ENCODE measurements at places on chromosomes 6 and 20.

- no peak for DNase-seq
Observed at GRCh38 chr6:63805808-63806572, 170.4 kb downstream of the PHF3 start.

- no peak for DNase-seq
Observed at GRCh38 chr6:149919834-149920225, 3.1 kb downstream of the RAET1G start.

DNA sequence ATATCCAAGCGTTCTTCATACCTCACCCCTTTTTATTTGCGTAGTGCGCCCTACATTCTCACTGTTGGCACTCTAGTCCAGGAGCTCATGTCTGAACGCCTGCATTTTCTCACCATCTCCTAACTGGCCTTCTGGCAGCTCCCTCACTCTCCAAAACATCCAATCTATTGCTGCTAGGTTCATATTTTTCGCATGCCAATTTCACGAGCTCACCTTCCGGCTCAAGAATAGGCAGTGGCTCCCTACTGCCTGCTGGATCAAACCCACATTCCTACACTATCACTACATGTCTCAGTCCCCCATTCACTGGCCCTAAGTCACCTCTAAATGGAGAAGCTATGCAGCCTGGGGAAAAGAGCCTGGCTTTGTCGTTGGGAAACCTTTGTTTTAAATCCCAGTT lies 115.0 kb downstream of the IPCEF1 start:
- no peak for DNase-seq

- DNase-seq, result no peak
Observed at GRCh38 chr6:168121303-168121665, 42.3 kb upstream of the FRMD1 start.
